HFFc6 (cell line): ENCODE measurements at places on chromosomes 7 and 10. TPM values are rescaled to one million over a fixed set of nuclear protein-coding genes. Genes with fewer than 3 reads are reported as not detected.
A peak's percentile ranks its signal among the peaks of the same experiment; 100 is the strongest.

- no peak overlapping the region for H3K27ac ChIP-seq
- no peak overlapping the region; the same call in 1 of the 2 replicates for H3K4me3 ChIP-seq
- H3K4me1 ChIP-seq = no peaks in the 10 kb centered on the region
- H3K36me3 ChIP-seq = no peaks in the 10 kb centered on the region
- no peak for DNase-seq
These were observed 7.3 kb downstream of the NPY start for GRCh38 chr7:24291271-24291670.

DNA sequence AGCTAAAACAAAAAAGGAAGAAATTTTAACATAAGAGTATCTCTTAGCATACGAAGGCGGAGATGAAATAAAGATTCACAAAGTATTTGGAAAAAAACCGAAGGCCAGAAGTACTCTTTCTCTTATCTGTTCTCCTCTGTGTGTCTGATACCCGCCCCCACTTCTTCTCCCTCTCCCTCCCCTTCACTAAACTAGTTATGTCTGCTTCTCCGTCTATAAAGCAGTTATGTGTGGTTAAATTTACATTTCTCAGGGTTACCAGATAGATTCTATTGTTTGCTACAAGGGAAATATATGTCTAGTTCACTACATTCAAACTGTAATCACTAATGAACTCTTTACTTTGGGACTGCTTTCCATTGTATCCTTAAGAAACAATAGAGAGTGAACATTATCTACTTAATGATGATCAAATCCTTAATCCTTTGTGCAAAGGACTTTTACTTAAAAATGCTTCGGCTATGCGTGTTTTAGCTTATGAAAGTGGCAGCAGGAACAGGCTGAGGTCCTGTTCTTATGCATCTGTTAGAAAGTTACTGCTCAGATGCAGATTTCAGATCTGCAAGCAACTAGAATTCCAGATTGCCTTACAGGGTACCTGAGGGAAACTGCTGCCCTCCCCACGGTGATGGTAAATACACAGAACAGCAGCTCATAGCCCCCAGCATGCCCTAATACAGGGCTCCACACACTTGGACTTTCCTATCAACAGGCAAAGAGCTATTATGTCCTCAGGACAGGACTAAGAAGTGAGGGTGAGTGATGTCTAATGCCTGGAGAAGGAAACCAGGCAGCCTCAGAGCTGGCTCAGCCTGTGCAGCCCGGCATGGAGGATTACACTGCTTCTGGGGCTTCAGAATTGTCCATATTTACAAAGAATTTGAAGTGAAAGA lies 273.3 kb downstream of the FZD1 start:
- H3K4me3 ChIP-seq = no peak overlapping the region
- H3K36me3 ChIP-seq = no peaks in the 10 kb centered on the region
- no peak for DNase-seq
- H3K27me3 ChIP-seq = peaks cover 6% of the 10 kb centered on the region; the same call in 1 of the 2 replicates

- no peak overlapping the region for H3K27ac ChIP-seq
- no peaks in the 10 kb centered on the region for H3K4me1 ChIP-seq
These were observed 691.0 kb upstream of the MBL2 start for GRCh38 chr10:53463539-53463938.

DNA sequence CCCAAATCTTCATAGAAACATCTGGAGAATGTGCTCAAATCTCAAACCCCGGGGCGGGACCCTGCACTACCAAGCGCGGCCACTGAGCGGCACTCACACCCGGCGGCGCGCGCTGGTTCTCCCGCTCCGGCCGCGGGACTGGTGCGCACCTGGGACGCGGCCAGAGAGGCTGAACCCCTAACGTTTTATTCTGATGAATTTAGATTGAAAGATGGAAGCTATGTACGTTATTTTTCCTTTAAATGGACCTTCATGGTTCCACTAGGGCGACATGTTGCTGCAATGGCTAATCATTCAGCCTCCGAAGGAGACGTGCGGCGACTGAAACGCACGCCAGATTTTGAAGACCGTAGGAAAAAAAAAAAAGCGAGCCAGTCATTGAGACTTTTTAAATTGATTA lies 107.0 kb upstream of the INSIG1 start:
- peaks cover 3% of the 10 kb centered on the region; the same call in 1 of the 2 replicates for H3K36me3 ChIP-seq
- H3K4me1 ChIP-seq = peaks cover 7% of the 10 kb centered on the region
- H3K4me3 ChIP-seq = peak overlapping the region; percentile 75
- H3K27ac ChIP-seq = no peak overlapping the region
- peaks cover 9% of the 10 kb centered on the region for H3K27me3 ChIP-seq

DNA sequence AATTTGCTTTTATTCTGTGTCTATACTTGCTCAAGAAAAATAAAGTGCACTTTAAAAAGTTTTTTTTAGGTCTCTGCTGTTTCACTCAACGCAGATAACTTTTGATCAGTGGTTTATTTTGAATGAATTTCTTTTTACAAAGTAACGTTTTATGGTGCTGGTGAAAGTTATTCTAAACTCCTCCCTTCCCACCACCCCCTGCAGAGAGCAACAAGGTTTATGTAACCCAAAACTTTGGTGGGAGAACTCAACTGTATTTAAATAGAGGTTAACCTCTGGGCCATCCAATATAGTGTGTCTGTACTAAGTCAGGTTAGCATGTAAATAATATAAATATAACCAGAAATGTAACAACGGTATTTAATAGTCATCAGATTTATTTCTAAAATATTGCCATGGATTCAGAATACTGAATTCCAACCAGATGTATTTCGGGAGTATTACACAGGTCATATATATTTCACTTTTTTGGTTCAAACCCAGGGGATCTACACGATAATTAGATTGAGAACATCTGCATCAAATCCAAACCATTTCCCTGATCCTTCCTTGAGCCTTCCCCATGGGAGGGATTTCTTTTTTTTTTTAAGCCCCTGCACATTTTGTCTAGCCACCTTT lies 3.9 kb upstream of the CUX1 start:
- no peaks in the 10 kb centered on the region for H3K27me3 ChIP-seq
- peaks cover 33% of the 10 kb centered on the region for H3K4me1 ChIP-seq
- peak overlapping the region; percentile 81 for H3K4me3 ChIP-seq
- DNase-seq = no peak
- H3K27ac ChIP-seq = peak overlapping the region; percentile 43; the same call in 1 of the 2 replicates
- H3K36me3 ChIP-seq = peaks cover 6% of the 10 kb centered on the region; the same call in 1 of the 2 replicates

GRCh38 chr7:55490099-55490498 lies 82.2 kb downstream of the VOPP1 start:
- no peak for DNase-seq
- no peak overlapping the region for H3K4me3 ChIP-seq
- H3K27me3 ChIP-seq = no peaks in the 10 kb centered on the region; the same call in 1 of the 2 replicates
- no peak overlapping the region for H3K27ac ChIP-seq

- peaks cover 17% of the 10 kb centered on the region for H3K27me3 ChIP-seq
- no peaks in the 10 kb centered on the region for H3K36me3 ChIP-seq
- H3K4me1 ChIP-seq = peaks cover 7% of the 10 kb centered on the region
These were observed 108.9 kb upstream of the PDCD4 start for GRCh38 chr10:110762849-110763211.

DNA sequence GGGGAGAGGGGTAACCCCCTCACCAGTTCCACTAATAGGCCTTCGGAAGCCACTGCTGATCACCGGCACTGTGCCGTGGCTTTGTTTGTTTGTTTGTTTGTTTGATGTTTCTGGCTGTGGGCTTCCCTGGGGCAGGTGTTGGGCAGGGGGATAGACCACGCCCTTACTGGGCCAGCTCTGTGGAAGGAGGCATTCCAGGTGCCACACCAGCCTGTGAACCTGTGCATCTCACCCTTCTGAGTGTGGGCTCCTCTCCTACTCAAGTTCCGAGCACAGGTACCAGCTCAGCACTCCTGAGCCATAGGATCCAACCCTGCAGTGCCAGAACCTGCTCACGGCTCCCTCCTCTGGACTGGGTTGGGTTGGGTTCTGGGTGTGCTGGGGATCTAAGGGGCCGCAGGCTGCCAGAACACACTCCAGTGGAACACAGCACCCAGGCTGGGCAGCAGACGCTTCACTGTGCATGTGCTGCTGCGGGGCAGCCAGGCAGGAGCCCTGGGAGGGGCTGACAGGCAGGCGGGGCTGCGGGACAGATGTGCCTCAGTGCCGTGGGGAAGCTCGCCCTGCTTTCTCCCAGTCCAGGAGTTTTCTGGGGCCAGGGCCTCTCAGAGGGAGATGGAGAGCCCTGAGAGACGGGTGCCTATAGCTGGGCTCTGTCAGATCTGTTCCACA lies 1053.9 kb downstream of the CNTNAP2 start:
- no peaks in the 10 kb centered on the region for H3K4me1 ChIP-seq
- H3K27me3 ChIP-seq = no peaks in the 10 kb centered on the region
- no peak overlapping the region for H3K4me3 ChIP-seq

GSAP gene
- 1.6 and 2.1 TPM in 2 replicates for total RNA-seq

TRIM50 gene
- total RNA-seq = not detected in 3 replicates

SBDS gene
- total RNA-seq = 164 and 191 TPM in 2 replicates

MYO3A gene
- not detected in 3 replicates for total RNA-seq

OSBPL3 gene
- total RNA-seq = 51.7 to 60.9 TPM (median 58.3 TPM) in 3 replicates

ZNF398 gene
- 10.4 to 12.1 TPM (median 11.5 TPM) in 3 replicates for total RNA-seq
